ENCODE measurements at places on chromosomes 6 and 20.
A peak's percentile ranks its signal among the peaks of the same experiment; 100 is the strongest.

DNA sequence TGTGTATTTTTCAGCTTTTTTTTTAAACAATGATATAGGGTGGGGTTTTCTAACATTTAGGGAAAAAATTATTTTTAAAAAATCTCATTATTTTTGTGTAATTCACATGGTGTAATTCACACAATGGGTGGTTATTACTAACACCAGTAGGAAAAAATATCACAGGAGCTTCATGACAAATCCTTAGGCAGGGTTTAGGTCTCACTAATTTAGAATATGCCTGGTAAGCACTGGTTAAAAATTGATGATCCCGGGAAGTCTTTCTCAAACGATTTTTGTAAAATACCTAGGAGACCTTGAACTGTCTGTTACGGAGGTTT is 29.5 kb upstream of the ZNF217 start:
- no peak for DNase-seq

GRCh38 chr6:115551527-115551926 is 509.2 kb downstream of the FRK start:
- DNase-seq = no peak

DNA sequence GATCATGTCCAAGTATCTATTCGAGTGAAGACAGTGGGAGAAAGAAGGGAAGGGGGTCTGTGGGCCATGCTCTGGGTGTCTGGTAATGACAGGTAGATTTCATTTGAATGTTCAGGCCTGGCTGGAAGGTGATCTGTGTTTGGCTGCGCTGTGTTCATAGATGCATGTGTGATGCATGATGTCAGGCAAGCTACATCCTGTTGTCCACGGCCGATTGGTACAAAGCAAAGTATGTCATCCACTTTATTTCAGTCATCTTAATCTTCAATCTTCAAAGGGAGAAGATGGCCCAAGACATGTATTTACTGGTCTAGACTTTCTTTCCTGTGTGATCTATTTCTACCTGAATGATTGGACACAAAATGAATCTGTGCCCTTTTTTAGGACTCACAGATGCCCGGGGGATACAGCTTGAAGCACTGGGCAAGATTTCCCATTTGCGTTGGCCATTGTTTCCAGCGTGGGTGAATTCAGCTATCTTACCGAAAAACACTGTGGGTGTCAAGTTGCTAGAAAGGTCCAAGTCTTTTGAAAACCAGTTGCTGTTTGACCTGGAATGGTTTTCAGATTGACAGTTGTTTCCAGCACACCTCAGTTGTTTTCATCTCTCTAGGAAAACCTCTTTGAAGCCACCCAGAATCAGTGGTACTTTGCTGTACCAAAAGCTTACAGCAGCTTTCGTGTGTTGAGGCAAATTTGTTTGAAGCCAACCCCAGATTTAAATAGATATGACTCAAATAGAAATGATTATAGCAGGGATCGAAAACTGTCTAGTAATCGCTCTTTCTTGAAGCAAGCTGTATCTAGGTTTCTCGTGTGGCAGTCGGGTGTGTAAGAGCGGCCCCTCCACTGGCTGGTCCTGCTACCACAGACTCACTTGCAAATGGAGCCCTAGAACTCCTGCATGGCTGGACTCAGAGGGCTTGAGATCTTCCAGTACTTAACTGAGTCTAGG is 27.2 kb downstream of the DUSP22 start:
- DNase-seq = no peak

- DNase-seq = no peak
Measured at GRCh38 chr6:166655251-166655650, 28.2 kb upstream of the RPS6KA2 start.

DNA sequence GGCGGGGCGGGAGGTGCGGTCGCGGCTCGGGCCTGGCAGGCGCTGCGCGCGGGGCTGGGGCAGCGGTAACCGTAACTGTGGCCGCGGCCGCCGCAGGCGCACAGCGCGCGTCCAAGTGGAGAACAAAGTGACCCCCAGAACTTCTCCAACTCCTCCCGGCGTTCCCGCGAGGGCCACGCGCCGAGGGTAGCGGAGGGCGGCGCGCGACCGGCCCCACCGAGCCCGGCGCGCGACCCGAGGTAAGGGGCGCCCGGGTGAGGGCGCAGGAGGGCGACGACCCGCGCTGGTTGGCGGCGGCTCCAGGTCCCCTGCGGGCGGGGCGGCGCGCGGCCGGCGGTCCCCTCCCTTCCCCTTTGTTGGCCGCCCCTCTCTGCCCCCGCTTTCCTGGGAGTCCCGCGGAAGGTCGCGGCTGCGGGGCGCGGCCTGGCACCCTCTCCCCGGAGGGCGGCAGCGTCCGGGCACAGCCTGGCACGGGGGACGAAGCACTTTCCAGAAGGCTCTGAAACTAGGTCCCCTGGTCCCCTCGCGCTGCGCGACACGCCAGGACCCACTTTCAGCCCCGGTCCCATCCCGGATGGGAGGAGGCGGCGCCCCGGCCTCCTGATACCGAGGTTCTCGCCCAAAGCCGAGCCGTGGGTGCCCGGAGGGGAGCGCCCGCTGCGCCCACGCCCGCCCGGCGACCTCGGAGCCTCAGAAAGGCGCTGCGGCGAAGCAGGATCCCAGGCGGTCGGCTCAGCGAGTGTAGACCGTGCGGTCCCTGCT is at the start of gene TIAM2:
Gene TIAM2, plus strand, starts transcription at position 62 of the 762 bp plus-strand sequence. CDS start 133,909 bp downstream, outside the sequence.
- DNase-seq = peak; percentile 8

All from stimulated activated CD4-positive, alpha-beta T cell treated with anti-CD3 and anti-CD28 coated beads, TNF-alpha, amount 100 ng/mL, for 4 hours (primary cell).